ENCODE measurements at places on chromosomes 1 and 21.

- DNase-seq = no peak
These were observed 8.5 kb downstream of the VANGL2 start for GRCh38 chr1:160408864-160409263.

GRCh38 chr21:29347274-29347681, 48.6 kb downstream of the BACH1 start:
- DNase-seq = no peak

DNA sequence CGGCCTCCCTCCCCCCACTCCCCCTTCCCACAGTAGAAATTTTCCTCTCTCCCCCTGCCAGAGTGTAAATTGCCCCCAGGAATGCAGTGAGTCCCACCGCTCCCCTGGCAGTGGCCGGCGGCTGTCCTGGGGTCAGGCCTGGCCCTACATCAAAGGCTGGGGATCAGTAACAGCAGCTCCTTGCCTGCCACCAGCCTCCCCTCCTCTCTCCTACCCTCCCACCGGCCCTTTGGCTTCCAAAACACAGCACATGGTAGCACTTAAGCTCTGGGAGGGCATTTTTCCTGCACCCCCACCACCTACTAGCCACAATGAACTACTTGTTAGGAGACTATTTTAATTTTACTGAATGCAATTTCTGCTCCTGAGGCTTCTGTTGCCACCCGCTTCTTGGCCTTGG, 9.0 kb upstream of the COL8A2 start:
- no peak for DNase-seq

GRCh38 chr1:43708002-43708410, 670 bp downstream of the ST3GAL3 start:
- peak; percentile 37 for DNase-seq
